Bronchial epithelial cell (primary cell): ENCODE measurements at places on chromosomes 5 and 9.
A peak's percentile ranks its signal among the peaks of the same experiment; 100 is the strongest.

GRCh38 chr5:72506158-72506549 lies 1.1 kb downstream of the ZNF366 start:
- DNase-seq, result no peak

GRCh38 chr5:134735243-134735642 lies 3.1 kb upstream of the CAMLG start:
- no peak for DNase-seq

- DNase-seq, result no peak
Observed at GRCh38 chr5:104904561-104904960, 1342.0 kb upstream of the NUDT12 start.

DNA sequence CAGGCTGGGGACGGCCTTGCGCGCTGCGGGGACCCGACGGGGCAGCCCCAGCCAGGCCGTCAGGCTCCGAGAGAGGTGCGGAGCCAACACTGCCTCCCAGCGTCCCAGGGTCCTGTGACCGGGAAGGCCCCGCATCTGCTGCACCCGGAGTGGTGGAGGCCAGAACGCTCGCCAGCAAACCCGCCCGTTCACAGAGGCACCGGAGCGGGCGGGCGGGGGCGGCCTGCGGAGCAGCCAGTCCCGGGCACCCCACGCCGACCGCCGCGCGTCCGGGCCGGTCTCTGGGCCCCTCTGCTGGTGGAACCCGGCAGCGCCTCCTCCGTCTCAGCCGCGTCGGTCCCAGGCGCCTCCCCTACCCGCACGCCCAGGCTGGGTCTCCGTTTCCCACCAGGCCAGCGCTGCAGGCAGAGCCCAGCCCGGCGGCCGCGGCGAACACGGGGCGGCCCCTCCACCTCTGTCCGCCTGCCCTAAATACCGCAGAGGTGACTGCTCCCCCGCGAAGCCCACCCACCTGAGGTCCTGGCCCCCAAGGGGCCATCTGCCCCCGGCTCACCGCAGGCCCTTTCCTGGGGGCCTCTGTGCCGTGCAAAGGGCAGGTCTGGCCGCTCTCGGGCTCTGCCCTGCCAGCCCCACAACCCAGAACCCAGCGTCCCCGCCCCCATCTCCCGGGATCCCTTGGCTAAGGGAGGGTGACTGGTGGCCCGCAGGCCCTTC lies 15.9 kb downstream of the EXD3 start:
- no peak for DNase-seq

DNA sequence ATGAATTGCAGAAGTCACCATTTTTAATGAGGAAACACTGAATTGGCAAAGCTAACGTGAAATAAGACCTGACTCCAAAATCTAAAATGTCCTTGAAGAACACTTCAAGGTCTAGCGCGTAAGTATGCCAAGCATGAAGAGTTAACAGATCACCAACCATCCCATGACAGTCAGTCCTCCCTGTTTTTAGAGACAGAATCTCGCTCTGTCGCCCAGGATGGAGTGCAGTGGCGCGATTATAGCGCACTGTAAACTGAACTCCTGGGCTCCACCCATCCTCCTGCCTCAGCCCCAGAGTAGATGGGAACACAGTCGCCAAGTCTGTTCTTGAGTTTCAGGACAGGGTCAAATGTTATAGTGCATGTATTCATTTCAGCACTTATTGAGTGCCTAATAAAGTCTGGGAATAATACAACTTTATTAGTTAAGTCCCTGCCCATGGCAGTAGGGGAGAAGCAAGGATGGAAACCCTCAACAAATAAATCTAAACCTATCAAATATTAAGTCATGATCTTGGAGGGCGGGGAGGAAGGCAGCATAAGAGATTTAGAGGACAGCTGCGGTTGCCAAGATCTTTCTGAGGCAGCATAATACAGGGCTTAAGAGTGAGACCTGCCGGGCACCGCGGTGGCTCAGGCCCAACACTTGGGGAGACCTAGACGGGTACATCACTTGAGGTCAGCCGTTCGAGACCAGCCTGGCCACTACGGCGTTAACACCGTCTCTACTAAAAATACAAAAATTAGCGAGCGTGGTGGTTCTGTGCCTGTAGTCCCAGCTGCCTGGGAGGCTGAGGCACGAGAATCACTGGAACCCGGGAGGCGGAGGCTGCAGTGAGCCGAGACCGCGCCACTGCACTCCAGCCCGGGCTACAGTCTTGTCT lies 1.1 kb downstream of the ATPSCKMT start:
- DNase-seq, result no peak

DNA sequence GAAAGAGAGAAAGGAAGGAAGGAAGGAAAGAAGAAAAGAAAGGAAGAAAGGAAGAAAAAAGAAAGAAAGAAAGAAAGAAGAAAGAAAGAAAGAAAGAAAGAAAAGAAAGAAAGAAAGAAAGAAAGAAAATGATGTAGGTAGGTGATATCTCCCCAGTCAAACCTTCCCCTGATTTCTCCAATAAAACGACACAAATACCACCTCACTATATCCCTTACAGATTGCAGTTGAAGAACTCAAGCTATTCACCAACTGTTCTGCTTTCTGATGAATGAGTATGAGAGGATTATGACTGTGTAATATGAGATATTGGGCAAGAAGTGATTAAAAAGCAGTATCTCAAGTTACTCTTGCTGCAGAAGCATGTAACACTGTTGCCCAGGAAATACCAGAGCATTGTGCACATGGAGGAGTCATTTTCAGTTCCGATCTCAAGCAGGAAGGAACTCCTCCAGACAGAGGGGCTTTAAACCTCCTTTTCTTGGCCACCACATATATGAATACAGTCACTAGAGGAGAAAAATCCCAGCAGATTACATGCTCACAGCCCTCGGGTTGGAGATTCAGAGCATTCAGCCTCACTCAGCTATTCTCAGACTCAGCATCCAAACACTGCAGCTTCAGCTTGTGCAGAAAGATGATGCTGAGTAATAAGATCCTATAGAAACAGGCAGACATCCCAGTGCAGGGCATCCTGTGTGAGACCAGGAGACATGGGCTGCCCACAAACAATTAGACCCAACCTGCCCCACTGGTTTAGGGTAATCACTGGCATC lies 61.4 kb downstream of the UGCG start:
- DNase-seq, result peak; percentile 99

- DNase-seq, result no peak
Observed at GRCh38 chr9:98964911-98965336, 21.2 kb downstream of the COL15A1 start.

DNA sequence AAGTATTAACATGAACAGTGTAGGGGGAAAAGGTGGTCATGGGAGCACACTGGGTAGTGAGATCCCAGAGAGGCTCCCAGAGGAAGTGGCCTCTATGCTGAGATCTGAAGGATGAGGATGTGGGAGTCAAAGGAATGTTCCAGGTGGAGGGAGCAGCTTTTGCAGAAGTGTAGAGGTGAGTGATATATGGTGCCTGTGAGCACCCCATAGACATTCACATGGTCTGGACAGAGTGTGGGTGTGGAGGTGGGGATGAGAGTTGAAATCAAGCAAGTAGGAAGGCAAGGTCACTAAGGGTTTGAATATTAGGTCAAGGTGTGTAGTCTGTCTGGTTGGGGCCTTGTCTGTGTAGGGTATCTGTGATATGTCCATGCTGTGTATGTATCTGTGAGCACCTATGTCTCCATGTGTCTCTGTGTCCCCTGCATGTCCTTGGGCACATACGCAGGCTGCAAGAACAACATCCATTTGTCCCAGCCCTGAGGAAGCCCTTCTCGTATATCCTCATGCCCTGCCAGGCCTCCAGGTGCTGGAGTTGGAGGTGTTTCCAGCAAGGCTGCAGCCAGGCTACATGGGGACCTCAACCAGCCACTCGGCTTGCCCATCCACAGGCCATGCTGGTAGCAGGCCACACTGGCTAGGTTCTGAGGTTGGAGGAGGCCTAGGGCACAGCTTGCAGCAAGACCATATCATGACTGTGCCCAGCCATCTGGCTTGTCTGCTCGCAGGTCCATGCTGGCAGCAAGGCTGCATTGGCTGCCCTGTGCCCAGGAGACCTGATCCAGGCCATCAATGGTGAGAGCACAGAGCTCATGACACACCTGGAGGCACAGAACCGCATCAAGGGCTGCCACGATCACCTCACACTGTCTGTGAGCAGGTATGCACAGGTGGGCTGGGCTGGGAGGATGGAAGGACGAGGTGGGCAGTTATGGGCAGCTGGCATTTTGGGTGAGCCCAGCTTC lies 4.7 kb downstream of the PDLIM4 start:
- no peak for DNase-seq

GRCh38 chr9:110451726-110452125 lies 114.1 kb upstream of the TXNDC8 start:
- DNase-seq, result no peak

GRCh38 chr9:134688661-134689320 lies 47.2 kb downstream of the COL5A1 start:
- no peak for DNase-seq

DNA sequence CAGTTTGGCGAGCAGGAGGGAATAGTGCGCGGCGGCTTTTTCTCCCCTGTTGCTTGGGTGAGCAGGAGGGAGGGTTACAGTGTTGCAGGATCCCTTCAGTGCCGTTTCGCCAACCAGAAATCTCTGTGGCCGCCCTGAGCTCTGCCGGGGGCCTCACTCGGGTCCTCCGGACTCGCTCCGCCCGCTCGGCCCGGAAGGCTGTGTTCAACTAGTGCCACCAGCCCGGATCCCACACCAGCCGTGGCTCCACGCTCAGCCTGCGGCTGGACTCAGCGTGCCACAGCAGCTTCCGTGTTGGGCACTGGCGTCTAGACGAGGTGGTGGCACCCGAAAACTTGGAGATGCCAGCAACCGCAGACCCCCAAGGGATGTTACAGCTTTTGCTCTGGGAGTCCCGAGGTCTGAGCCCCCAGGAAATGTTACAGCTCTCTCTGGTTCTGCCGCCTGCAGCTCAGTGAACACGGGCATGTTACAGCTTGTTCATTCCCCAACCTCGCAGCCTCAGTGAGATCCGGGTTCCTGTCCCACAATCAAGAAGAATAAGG lies 16.0 kb upstream of the OR13C9 start:
- no peak for DNase-seq

DNA sequence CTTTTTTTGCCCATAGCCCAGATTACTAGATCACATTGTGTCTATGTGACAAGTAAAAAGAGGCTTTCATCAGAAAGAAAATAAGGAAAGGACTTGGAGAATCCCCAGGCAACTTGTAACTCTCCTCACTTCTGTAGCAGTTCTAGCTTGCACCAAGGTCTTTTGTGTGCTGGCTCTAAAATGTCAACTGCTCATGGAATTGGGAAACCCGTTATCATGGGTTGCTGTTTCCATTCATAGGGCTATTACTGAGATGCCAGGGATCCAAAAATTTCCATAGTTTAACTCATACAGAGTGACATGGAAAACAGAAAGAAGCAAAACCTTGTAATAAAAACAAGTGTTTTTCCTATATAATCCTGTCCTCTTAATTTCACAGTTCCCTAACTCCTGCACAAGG lies 123.9 kb upstream of the FBXL7 start:
- no peak for DNase-seq

DNA sequence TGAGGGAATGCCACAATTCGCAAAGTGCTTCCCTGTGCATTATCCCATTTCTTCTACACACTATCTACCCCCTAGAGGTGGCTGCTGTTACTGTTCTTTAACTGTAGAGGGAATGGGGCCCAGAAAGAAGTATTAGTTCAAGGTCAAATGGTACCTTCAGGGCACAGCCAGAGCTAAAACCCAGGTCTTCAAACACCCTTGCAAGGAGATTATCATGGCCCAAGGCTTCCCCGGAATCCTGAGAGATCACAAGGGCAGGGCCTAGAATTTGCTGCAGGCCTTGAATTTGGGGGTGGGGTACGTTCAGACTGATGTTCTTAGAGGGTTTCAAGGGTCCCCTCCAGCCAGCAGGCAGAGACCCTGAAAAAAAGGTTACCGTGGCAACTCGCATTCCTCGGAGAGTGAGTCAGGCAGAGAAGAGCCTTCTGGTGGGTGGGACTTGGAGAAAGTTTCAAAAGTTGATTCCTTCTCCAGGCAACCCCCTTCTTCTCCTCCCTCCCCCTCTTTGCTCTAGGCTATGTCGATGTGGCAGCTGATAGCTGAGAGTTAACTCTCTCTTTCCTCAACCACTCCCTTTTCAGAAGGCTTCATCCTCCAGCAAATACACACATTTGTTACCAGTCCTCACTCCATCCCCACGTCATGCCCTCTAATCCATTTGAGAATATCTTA lies 1.9 kb downstream of the SPARC start:
- peak; percentile 70 for DNase-seq

GRCh38 chr9:19648672-19649071 lies 140.2 kb downstream of the SLC24A2 start:
- DNase-seq, result no peak

GRCh38 chr9:95246547-95246946 lies 71.0 kb downstream of the FANCC start:
- DNase-seq, result peak; percentile 39

DNA sequence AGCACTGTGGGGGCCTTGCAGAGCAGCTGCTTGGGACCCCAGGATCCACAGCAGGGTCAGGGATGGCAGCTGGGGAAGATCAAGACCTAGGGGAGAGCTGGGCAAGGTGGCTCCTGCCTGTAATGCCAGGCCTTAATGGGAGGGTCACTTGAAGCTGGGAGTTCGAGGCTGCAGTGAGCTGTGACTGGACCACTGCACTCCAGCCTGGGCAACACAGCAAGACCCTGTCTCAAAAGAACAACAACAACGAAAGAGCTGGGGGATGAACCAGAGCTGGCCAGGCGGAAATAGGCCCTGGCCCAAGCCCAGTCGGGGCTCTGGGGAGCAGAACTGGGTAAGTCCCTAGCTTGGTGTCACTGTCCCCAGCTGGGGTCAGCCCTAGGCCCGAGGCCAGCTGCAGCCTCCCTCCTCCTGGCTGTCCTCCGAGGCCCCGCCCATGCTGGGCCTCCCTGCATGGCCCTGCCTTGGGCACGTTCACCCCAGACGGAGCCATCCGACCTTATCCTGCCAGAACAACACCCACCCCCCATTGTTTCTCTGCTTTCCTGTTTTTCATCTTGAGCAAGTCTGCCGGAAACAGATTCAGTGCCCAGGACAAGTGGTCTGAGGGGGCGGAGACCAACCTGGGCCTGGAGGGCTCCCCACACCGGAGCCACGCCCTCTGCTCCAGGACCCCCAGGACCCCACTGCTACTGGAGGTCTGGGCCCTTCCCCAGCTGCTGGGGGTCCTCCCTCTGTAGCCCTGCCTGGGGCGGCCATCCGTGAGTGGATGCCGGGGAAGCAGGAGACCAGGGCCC lies 1.9 kb downstream of the DIPK1B start:
- DNase-seq, result no peak

- peak; percentile 21 for DNase-seq
Observed at GRCh38 chr9:97307091-97307490, 368 bp upstream of the CCDC180 start.

DNA sequence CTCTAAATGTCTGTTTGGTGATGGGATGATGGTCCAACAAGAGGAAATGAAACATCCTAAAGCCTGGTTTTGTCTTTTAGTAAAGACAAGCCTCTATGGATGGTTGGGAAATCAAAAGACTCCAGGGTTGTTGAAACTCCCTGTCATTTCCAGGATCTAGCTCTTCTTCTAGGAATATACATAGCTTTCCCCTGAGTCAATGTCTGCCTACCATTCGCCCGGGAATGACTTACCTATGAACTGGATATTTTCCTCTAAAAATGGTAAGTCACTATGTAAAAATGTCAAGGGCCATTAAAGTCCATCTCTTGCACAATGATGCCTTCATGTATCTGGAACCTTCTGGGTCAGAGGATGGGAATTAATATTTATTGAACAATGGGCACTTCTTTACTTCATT lies 11.1 kb upstream of the KIF12 start:
- DNase-seq, result peak; percentile 73
